ENCODE measurements at places on chromosomes 4 and X.
A peak's percentile ranks its signal among the peaks of the same experiment; 100 is the strongest.

DNA sequence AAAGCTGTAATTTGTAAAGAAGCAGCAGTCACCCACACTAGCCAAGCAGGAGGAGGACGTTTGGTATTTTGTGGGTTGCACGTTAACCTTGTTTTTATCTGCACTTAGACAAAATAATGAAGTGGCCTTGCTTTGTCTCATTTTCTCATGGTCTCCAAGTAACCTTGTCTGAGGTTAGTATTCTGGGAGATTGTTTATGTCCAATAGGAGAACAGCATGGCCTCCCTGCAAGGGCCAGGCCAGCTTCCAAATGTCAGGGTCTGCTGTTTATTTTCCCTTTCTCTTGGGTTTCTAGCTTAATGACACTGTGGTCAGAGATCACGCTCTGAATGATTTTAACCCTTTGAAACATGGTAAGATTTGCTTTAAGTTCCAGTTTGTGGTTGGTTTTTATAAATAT, 29.9 kb downstream of the PNMA6E start:
- DNase-seq: no peak

GRCh38 chr4:40812386-40812785, 62.6 kb downstream of the NSUN7 start:
- DNase-seq: no peak

- DNase-seq: no peak
These were observed 315.3 kb downstream of the DMD start for GRCh38 chrX:32896088-32896487.

- DNase-seq: no peak
These were observed 160.8 kb downstream of the FANCB start for GRCh38 chrX:14712096-14712495.

- no peak for DNase-seq
These were observed 104.8 kb upstream of the PDE5A start for GRCh38 chr4:119733431-119733830.

GRCh38 chr4:16772366-16772850, 126.0 kb downstream of the LDB2 start:
- no peak for DNase-seq

- peak; percentile 65 for DNase-seq
These were observed 488 bp downstream of the NAP1L5 start for GRCh38 chr4:88697141-88697540.

DNA sequence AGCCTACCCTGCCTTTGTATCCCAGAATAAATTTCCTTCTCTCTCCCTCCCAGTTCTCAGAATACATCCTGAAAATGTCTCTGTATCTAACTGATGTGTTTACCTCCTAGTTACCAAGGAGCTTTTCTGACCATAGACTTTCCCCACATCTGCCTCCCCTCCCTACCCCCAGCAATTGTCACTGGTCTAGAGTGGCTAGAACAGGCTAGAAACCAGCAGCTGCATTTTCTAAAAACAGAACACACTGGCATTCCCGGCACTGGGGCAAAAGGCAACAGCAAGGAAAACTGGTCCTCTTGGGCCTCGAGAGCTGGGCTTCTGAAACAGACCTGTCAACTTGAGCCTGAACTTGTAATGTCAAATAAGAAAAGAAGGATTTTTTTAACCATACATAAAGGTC, 16.4 kb downstream of the TASL start:
- no peak for DNase-seq

DNA sequence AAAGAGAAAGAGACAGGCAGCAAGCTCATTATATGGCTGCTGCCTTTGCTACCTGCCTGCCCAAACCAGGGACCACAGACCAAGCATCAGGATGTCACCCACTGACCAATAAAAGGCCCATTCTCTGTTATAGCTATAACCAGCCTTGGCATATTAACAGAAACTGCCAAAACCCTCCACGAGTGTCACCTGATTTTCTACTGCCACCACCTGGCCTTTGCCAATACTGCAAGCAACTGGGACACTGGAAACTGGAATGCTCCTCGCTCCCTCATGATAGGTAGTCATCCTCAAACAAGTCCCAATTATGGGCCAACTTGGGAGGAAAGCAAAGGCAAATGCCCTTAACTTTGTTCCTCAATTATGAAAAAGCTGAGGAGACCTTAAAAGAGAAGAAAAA, 76.0 kb downstream of the SPIN4 start:
- DNase-seq: no peak

DNA sequence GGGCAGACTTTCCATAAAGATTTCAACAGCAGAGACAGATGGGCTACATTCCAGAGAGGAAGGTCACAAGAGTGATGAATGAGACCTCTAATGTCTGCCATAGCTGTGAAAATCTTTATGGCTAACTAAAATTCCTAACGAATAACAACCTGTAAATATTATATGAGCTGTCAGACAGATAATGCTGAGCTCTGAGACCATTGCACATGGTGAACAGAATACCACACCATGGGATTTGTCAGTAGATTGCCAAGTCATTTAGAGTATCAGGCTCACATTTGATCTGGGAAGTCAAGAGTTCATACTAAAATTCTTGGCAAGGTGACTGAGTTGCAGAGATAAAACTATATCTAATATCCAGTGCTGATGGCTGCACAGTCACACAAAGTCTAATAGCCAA, 259.2 kb upstream of the FTHL17 start:
- DNase-seq: no peak

DNA sequence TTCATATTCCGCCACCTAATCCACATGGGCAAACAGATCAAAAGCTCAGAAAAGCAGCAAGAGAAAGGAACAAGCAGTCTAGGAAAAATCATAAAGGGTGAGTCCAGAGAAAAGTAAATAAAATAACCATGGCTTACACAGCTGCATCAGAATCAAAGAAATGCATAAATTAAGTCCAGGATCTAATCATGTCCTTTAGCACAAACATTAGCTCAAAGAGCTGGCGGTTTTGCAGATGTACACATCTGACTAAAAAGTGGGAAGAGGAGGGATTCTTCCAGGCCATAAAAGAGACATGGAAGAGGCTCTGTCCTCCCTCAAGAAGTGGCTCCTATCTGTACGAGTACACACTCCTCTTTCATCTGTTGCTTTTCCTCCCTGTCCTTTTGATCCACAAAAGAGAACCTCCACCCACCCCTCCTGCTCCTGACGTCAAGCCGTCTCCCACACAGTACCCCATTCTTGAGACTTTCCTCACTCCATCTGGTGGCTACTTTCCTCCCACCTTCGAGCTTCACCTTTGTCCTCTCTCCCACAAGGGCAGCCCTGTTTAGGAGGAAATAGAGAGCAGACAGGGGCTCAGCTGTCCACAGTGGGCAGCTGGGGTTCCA, 92.5 kb downstream of the RASL11B start:
- DNase-seq: no peak

DNA sequence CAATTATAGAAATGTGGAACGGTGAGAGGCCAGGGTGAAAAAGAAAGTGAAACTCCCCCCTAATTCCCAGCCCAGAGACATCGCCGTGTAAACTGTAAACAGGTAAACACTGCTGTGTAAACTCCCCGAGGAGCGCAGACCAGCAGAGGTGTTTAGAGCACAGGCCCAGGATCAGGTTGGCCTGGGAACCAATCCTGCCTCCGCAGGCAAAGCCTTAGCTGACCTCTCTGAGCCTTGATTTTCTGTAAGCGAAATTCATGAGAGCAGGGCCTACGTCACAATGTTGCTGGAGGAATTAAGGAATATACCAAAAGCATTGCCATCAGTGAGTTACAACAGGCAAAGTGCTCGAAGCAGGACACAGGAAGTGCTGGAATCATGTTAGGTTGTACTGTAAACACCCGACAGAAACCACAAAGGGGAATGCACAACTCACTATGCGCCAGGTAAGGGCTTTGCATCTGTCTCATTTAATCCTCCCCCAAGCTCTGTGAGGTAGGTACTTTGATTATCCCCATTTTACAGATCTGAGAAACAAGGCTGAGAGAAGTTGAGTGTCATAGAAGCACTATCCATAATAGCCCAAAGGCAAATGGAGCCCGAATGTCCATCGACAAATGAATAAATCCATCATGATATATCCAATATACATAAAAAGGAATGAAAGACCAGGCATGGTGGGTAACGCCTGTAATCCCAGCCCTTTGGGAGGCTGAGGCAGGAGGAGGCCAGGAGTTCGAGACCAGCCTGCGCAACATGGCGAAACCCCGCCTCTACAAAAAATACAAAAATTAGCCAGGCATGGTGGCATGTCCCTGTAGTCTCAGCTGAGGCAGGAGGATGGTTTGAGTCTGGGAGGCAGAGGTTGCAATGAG, 30.7 kb upstream of the KIAA0232 start:
- DNase-seq: no peak

GRCh38 chr4:76584241-76585152, 149.5 kb downstream of the SHROOM3 start:
- DNase-seq: no peak

- no peak for DNase-seq
These were observed 25.6 kb upstream of the MAMLD1 start for GRCh38 chrX:150337536-150337935.

DNA sequence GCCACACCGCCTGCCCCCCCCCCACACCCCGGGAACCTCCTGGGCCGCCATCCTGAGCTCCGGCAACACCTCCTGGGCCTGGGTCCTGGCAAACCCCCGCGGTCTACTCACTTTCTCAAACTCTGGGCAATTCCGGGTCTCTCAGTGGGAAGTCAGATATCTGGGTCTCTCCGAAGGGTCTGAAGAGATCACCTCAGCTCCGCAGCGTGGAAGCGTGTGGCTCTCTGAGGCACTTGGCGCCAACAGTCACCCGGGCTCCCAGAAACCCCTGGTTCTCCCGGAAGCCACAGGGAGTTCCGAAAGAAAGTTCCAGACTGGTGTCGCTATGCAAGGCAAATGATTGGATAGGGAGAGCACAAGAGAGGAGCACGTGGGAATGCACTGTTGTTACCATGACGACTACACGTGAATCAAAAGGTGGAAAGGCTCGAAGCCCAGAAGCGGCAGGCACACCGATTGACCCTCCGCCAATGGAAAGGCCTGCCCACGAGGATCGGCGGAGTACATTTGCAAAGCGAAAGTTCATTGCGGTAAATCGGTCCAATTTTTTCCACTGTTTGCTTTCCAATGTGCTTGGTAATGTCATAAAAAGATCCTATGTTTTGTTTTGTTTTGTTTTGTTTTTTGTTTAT, at the start of gene PNMA6E:
PNMA6E (minus strand) TSS at position 218 of the 632 bp plus-strand sequence. CDS start 2,501 bp downstream, outside the sequence.
- no peak for DNase-seq

- DNase-seq: no peak
These were observed 88.9 kb downstream of the UBE2K start for GRCh38 chr4:39786838-39787237.

- no peak for DNase-seq
These were observed 253.2 kb upstream of the AR start for GRCh38 chrX:67290489-67291220.

DNA sequence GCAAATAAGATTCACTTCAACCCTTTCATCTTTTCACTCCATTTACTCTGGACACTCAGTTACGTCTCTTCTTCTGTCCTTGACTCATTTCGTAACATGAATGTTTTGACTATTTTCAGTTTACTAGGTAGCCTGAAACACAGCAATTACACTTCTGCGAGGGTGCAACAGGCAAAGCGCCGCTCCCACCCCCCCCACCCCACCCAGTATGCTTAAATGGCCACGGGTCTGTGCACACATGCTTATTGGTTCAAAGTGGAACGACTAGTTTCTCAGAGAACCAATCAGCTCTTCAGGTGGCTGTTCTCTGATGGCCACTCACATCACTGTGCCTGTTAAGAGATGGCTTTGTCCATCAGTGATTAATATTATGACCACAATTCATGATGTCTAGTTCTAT, 3.5 kb downstream of the BEND4 start:
- DNase-seq: no peak

DNA sequence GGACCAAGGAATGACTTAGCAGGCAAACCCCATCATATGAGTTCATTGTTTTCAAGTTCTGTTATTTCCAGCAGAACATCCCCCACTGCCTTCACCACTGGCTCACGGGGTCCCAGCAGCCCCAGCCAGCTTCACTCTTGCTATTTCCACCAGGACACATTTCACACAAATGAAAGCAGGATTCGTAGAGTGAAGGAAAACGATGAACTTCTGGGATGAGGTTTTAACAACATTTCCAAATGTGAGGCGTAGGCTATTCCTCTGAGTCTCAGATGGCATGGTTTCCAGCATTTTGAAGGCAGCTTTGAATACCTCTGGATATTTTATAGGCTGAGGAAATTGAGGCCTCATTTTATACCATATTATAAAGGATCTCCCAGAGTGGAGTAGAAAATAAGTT, 32.9 kb upstream of the EGFL6 start:
- DNase-seq: no peak

- no peak for DNase-seq
These were observed 30.6 kb upstream of the GPRIN3 start for GRCh38 chr4:89338206-89338605.

- peak; percentile 12 for DNase-seq
These were observed 6.3 kb downstream of the MEPE start for GRCh38 chr4:87838890-87839591.

DNA sequence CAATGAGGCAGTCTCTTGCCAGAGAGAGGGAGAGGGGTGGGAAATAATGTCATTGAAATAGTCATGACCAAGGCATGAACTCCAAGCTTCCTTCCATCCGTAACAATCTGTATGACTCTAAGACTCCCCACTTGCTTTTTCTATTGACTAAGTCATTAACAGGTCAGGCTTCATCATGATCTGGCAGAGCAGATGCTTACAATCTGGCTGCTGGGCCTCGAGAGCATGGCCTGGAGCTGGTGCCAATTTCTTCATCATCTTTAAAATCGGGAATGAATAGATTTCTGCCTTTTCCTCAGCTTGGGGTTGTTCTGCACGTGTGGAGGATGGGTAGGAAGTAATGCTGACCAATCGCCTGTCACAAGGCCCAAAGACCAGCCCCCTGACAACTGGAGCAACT, 280.6 kb upstream of the CLNK start:
- no peak for DNase-seq

DNA sequence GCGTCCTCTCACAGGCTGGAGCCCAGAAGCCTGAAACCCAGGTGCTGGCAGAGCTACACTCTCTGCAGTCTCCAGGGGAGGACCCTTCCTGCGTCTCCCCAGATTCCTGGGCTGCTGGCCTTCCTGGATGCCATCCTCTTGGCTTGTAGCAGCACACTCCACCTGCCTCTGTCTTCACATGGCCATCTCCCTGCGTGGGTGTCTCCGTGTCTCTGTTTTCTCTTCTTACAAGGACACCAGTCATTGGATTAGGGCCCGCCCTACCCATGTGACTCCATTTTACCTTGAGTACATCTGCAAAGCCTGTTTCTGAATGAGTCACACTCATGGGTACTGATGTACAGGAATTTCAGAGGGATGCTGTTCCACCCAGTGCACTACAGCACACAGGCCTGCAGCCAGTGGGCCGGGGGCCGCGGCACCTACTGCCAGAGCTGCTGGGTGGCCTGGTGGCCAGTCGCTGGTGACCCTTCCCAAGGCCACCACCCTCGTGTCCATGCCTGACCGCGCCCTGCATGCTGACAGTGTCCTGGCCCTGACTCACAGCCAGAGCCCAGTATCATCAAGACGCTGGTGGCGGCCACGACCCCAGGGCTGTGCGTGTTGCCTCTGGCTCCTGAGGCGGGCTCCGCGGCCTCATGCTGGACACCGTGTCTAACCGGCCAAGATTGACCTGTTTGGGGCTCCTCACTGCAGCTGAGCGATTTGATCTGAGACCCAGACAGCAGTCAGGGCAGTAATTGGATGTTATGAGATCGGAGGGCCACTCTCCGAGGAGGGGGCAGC, 63.6 kb upstream of the NKX1-1 start:
- DNase-seq: no peak

GRCh38 chr4:173752610-173753230, 222.7 kb upstream of the HAND2 start:
- no peak for DNase-seq

GRCh38 chrX:19204636-19205035, 82.4 kb upstream of the ADGRG2 start:
- no peak for DNase-seq

GRCh38 chr4:168654104-168654847, 157.4 kb downstream of the PALLD start:
- no peak for DNase-seq

- no peak for DNase-seq
These were observed 81.7 kb downstream of the PWWP3B start for GRCh38 chrX:106249706-106250379.

Measured in naive thymus-derived CD8-positive, alpha-beta T cell (primary cell).